NCI-H748 treated with DMSO at 0.1 percent for 48 hours (cell line): ENCODE measurements at places on chromosomes 2 and 18.
A peak's percentile ranks its signal among the peaks of the same experiment; 100 is the strongest.

DNA sequence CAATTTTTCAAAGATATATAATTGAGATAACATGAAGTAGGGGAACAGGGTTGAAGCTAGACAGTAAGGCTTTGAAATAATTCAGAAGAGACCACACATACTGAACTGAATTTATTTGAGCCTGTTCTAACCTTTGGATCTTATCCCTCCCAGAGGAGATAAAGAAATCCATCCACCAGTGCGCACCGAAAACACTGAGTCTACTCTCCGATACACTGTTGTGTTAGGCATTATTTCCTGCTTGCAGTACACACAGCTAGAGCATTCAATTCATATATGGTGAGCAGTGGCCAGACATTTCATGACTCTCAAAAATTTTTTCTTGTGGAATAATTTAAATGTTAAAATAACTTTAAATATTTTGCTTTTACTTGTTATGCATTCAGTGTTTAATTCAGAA lies 342.7 kb downstream of the GPD2 start:
- DNase-seq: no peak

- no peak for DNase-seq
Measured at GRCh38 chr2:99615247-99615771, 125.5 kb upstream of the REV1 start.

GRCh38 chr2:110888411-110888810 lies 156.0 kb downstream of the ACOXL start:
- no peak for DNase-seq

DNA sequence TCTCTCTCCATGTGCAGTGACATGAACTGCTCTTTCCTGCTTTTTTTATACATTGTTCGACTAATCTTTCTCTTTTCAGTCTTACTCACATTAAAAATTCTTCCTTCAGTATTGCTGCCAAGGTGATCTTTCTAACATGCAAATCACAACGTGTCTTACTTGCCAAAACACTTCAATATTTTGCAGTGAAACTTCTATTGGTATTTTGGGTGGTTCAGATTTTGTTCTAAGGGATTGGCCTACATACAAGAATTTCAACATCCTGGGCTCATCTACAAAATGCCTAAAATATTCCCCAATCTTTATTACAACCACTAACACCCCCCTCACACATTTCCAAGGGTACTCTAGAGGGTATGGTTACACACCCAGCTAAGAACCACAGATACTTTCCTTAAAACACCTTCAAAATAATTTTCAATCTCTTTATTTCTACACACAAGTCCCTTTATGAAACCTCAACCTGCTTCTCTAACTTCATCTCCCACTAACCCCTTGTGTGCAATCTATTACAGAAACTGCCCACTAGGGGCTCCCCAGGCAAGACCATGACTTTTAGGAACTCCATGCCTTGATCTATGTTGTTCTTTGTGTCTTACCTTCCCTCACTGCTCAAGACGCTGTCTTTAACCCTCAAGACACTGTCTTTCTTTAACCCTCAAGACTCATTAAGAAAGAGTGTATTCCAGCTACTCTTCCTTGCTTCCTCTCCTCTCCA lies 50.9 kb downstream of the COL3A1 start:
- no peak for DNase-seq

DNA sequence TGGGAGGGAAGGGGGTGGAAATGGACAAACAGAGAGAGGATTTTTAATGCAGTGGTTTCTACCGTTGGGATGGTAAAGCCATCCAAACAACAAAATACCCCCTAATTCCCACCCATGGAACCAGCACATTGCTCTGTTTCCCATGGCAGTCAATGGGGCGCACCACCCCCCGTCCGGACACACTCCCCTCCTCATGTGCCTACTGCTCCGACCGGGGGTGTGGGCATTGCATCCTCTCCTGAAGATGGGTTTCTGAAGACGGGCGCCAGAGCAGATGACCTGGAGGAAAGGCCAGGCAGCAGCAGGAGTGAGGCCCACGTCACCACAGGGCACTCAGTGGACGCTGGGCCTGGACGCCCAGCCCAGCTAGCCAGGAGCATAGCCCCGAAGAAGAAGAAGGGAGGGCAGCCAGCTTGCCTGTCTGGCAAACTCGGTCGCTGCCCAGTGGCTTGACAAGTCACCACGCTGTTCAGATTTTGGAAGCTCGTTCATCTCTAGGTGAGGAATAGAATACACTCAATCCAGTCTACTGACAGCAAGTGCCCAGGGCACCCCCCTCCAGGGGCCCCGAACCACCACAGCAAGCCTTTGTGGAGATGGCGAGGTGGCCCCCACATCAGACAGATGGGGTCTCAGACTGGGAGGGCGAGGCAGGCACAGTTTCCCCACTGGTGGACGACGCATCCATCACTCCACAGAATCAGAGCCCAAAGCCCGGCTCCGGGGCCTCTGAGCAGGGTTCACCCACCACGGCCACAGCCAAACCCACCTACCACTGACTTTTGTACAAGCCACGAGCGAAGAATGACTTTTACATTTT lies 296.2 kb upstream of the SALL3 start:
- no peak for DNase-seq

DNA sequence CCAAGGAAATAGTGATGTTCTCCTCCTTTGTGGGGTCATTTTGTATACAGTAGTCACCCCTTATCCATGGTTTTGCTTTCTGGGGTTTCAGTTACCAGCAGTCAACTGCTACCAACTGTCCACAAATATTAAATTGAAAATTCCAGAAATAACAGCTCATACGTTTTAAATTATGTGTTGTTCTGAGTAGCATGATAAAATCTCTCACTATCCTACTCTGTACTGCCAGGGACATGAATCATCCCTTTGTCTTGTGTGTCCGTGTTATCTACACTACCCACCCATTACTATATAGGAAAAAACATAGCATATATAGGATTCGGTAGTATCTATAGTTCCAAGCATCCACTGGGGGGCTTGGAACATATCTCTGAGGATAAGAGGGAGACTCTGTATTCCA lies 120.9 kb upstream of the DCC start:
- no peak for DNase-seq

- DNase-seq: no peak
Measured at GRCh38 chr18:12373116-12373770, 3.8 kb downstream of the AFG3L2 start.

GRCh38 chr2:149994057-149994728 lies 406.6 kb upstream of the MMADHC start:
- DNase-seq: peak; percentile 39
